ENCODE measurements at places on chromosomes 12 and 14.

DNA sequence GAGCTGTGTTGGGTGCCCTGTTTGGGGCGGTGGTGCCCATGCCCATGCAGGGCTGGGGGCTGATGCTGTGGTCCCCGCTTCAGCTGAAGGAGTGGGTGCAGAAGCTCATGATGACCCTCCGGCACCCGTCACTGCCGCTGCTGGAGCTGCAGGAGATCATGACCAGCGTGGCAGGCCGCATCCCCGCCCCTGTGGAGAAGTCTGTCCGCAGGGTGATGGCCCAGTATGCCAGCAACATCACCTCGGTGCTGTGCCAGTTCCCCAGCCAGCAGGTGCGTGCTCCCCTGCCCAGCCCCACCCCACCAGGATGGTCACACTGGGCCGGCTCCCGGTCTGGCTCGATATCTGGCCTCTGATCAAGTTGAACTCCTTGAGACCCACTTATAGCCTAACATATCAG lies 92.7 kb downstream of the ACACB start:
- DNase-seq, result no peak

GRCh38 chr12:76018111-76018510 lies 13.5 kb downstream of the PHLDA1 start:
- peak; percentile 66 for DNase-seq

GRCh38 chr14:89773644-89774316 lies 180.8 kb downstream of the EFCAB11 start:
- peak; percentile 33 for DNase-seq

DNA sequence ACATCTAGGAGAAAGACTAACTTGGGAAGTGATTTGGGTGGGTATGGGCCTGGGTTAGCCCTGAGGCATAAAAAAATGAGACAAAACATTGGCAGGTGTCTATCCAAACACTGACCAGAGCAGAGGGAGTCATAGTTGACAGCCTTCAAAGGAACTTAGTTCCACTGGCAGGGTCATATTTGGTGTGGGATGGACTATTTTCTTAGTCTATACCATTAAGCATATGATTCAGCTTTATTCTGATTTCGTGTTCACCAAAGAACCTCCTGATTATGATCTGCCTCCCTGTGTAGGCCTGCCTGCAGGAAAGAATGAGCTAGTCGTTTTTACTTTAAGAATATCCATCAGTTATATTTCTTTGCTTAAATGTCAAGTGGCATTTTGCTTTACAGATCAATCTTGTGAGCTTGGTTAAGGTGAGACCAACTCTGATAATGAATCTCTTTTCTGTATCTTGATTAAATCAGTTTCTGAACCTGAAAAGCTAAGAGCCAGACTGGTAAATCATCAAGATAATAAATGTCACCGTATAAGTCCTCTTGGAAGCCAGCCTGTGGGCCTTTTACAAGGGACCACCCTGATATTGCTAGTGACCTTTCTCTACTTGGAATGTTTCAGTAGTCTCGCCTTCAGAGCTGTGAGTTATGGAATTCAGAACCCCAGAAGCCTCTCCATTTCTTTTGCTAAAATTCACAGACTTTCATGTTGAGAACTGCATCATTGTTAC lies 182.9 kb downstream of the MON2 start:
- no peak for DNase-seq

- peak; percentile 13 for DNase-seq
Measured at GRCh38 chr12:80190001-80190400, 90.7 kb downstream of the OTOGL start.

DNA sequence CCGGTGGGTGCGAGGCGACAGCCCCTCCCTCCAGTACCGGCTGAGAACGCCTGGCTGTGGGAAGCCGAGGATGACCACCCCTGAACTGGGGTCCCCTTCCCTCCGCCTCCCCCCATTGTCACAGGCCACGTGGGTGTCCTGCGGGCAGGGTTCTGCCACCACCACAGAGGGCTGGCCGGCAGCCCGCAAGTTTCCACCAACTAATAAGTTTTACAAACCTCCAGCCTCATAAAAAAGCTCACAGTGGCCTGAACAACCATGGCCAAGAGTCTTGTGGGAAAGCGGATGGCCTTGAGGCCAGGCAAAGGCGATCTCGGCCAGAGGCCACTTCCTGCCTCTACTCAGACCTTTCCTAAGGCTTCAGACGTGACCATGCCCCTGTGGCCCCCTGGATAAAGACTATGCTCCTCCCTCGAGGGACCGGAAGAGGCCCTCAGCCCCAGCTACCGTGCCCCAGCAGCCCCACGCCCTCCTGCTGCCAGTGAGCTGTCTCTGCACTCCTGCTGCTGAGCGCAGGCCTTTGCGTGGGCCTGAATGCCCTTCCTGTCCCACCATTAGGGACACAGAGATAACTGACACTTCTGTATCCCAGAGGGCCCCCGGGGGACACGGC lies 46.1 kb upstream of the DLK1 start:
- DNase-seq, result no peak

DNA sequence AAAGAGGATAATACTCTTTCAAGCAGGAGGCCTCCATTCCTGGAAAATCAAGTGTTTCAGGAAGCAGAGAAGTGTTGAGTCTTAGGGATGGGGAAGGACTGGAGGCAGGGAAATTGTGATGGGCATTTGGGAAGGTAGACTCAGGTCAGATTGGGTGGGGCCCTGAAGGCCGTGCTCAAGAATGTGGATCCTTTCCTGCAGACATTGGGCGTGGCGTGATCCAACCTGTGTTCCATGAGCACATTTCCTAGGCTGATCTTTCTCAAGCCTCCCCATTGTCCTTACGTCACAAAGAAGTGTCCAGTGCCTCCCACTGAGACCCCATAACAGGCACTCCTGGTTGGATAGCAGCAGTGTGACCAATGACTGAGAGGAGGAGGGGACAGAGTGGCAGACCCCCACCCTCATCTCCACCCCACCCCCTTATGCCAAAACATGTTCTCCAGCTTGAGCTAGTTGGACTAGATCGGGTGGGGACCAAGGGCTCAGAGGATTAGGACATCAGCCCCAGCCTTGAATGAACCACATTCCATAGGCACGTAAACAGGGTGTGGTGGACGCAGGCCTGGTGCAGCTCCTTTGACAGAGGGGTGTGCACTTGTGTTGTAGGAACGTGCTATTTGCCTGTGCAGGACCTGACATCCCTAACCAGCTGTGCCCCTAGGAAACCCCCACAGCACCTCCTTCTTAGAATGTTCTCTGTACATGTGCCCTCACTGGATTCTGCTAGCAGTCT lies 76.8 kb downstream of the TTC9 start:
- no peak for DNase-seq
